Prostate gland (tissue), 2 donors: ENCODE measurements at places on chromosomes 6 and 20. TPM values are rescaled to one million over a fixed set of nuclear protein-coding genes. Genes with fewer than 3 reads are reported as not detected.

GRCh38 chr6:28349892-28350737, at the start of gene ZKSCAN3:
Gene ZKSCAN3 (plus strand): TSS chr6:28349947. CDS start chr6:28359587, 9,640 bp downstream.
- peak within 1 kb of the TSS; percentile 67 for H3K27ac ChIP-seq
- peaks cover under 1% of the 10 kb centered on the region for H3K4me1 ChIP-seq
- peak within 1 kb of the TSS; percentile 64 for H3K4me3 ChIP-seq
- H3K36me3 ChIP-seq: no peaks in the 10 kb centered on the region
- peak; percentile 83 for DNase-seq

DNA sequence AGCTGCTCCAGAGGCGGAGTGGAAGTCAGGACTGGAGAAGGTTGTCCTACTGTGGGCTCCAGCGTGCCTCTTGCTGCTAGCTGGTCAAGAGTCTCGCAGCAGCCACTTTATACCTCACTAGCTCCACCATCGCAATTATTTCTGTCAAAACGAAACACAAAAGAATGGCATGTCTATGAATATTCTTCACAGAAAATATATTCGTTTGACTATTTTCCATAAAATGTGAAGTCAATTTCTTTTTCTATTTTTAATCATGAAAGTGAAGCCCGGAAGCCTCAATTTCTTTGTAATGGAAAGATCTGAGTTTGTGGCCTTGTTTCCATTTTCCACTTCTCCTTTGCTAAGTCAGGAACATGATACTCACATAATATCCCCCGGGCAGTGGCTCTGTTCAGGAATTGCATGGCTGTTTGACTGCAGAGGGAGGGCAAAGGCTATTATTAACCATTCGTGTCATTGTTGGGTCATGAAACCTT, 51.7 kb downstream of the DTD1 start:
- no peaks in the 10 kb centered on the region for H3K36me3 ChIP-seq
- DNase-seq: no peak
- no peaks in the 10 kb centered on the region for H3K4me1 ChIP-seq
- no peak overlapping the region for H3K27ac ChIP-seq
- H3K27me3 ChIP-seq: no peaks in the 10 kb centered on the region

The BEND6 gene
- 3.2 TPM for total RNA-seq

DNA sequence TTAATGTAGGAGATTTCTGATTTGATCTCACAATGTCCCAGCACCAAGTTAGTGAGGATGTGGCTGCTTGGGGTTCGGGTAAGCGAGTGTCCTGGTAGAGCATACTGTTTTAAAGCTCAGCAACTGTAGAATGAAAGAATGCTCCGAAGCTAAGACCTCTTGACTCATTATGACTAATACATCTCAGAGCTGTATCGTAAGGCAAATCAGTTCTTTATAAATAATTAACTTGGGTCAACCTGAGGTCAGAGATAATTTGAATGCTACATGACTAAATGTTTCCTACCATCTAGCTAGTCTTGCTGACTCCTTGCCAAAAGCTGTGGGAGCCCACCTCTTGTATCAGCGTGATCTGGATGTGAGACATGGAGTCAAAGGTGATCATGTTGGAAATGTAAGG, 128.8 kb upstream of the PDE7B start:
- H3K36me3 ChIP-seq: no peaks in the 10 kb centered on the region
- H3K4me1 ChIP-seq: no peaks in the 10 kb centered on the region
- H3K4me3 ChIP-seq: no peak overlapping the region
- no peak for DNase-seq
- H3K27ac ChIP-seq: no peak overlapping the region
- no peaks in the 10 kb centered on the region for H3K27me3 ChIP-seq

DNA sequence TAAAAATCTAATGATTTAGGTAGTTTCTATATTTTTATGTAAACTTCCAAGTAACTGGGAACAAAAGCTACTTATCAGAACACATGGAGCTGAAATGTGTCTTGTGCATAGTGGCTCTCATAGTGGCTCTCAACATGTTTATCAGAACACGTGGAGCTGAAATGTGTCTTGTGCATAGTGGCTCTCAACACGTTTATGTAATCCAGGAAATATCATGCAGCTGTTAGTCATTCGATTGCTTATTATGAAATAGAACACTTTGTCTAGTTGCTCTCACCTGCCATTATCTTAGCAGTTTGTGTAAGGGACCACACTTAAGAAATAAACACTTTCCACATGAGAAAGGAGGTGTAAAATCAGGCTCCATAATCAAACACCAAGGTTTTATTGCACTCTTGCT, 119.2 kb upstream of the ASCC3 start:
- no peaks in the 10 kb centered on the region for H3K36me3 ChIP-seq
- no peak for DNase-seq
- H3K4me3 ChIP-seq: no peak overlapping the region
- H3K27me3 ChIP-seq: no peaks in the 10 kb centered on the region

DNA sequence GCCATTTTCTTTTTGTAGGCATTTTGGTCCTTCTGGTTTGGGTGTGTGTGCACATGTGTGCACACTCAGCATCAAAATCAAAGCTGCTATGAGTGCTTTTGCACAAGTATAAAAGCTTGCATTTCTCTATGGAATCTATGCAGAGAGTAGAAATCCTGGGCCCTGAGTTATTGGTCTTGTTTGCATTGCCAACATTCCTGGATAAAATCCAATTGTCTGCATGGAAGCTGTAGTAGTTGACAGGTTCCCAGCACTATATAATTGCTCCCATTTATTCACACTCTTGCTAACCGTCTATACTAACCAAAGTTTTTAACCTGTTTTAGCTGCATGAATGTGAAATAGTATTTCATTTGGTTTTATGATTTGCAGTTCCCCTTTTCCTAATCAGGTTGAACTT, 277.0 kb downstream of the FOXA2 start:
- H3K36me3 ChIP-seq: no peaks in the 10 kb centered on the region
- no peaks in the 10 kb centered on the region for H3K4me1 ChIP-seq
- DNase-seq: no peak
- H3K27ac ChIP-seq: no peak overlapping the region
- H3K27me3 ChIP-seq: peaks cover 3% of the 10 kb centered on the region
- H3K4me3 ChIP-seq: no peak overlapping the region

GRCh38 chr20:44018259-44018941, 103.7 kb downstream of the TOX2 start:
- H3K4me1 ChIP-seq: no peaks in the 10 kb centered on the region
- DNase-seq: peak; percentile 40
- H3K36me3 ChIP-seq: no peaks in the 10 kb centered on the region
- H3K27me3 ChIP-seq: no peaks in the 10 kb centered on the region

- no peak overlapping the region for H3K27ac ChIP-seq
- H3K36me3 ChIP-seq: no peaks in the 10 kb centered on the region
- H3K27me3 ChIP-seq: no peaks in the 10 kb centered on the region
- no peak overlapping the region for H3K4me3 ChIP-seq
- no peak for DNase-seq
Observed at GRCh38 chr6:139862311-139862710, 487.9 kb upstream of the CITED2 start.

- H3K36me3 ChIP-seq: no peaks in the 10 kb centered on the region
- H3K27ac ChIP-seq: no peak overlapping the region
- H3K27me3 ChIP-seq: no peaks in the 10 kb centered on the region
- H3K4me3 ChIP-seq: no peak overlapping the region
Observed at GRCh38 chr6:24547243-24547642, 52.5 kb downstream of the ALDH5A1 start.
